Hindlimb muscle (tissue), 1 donor: ENCODE measurements at places on chromosomes 3 and 15.

- DNase-seq: no peak
Observed at GRCh38 chr3:66199089-66199473, 21.7 kb upstream of the SLC25A26 start.

GRCh38 chr15:53549697-53550305, 209.7 kb downstream of the WDR72 start:
- no peak for DNase-seq

DNA sequence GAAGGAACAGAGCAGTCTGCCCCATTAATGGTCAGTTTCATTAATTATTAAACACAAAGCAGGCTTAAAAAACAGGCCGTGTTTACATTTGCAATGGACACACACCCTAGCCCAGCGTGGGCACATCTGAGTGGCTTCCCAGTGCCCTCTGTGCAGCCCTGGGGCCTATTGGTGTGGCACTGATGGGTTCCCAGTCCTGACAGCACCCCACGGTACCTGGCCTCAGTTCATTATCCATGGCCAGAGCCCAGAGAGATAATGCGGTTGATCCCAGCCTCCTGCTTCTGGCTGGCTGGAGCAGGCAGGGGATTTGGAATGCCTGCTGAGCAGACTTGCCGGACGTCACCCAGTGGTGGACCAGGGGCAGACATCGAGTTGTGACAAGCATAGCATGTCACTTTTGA, 110.5 kb upstream of the ABHD17C start:
- DNase-seq: no peak

GRCh38 chr3:40019376-40019775, 210.0 kb downstream of the MYRIP start:
- DNase-seq: no peak

GRCh38 chr3:151165226-151165625, 37.8 kb downstream of the GPR171 start:
- no peak for DNase-seq

DNA sequence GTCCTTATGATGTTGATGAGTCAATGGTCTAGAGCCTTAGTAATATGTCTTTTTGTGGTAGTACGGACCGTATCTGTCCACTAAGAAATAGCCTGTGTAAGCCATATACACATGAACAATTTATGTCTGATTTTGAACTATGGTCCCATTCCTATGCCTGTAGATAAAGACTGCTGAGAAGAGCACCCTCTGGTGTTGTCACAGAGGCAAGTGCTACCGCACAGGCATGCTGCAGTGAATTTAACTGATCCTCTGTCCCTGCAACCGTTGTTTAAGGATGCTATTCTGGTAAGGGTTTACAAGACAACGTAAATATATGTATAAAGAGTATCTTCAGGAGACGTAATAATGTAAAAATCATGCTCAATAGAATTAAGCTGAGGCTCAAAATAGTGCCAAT, 170.7 kb downstream of the UBE3A start:
- DNase-seq: no peak

DNA sequence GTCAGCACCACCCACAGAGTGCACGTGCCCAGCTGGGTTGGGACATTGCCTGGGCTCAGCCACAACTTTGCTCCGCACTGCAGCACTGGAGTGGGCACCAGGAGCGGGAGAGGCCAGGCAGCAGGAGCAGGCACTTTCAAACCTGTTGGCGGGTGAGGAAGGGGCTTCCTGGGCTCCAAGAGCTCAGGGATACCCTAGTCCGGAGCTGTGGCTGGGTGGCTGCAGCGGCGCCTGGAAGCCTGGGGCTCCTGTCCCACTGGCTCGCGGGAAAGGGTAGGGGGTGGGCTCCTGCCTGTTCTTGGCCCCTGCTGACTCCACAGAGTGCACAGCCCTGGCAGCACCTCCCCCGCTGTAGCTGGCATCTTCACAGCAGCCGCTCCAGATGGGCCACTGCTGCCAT, 417.6 kb upstream of the RGMA start:
- DNase-seq: no peak

GRCh38 chr3:10570196-10570946, 65.0 kb upstream of the ATP2B2 start:
- DNase-seq: no peak

- no peak for DNase-seq
Observed at GRCh38 chr3:46998121-46998851, 18.8 kb downstream of the NBEAL2 start.

- DNase-seq: no peak
Observed at GRCh38 chr3:128217702-128218547, 64.6 kb downstream of the EEFSEC start.

DNA sequence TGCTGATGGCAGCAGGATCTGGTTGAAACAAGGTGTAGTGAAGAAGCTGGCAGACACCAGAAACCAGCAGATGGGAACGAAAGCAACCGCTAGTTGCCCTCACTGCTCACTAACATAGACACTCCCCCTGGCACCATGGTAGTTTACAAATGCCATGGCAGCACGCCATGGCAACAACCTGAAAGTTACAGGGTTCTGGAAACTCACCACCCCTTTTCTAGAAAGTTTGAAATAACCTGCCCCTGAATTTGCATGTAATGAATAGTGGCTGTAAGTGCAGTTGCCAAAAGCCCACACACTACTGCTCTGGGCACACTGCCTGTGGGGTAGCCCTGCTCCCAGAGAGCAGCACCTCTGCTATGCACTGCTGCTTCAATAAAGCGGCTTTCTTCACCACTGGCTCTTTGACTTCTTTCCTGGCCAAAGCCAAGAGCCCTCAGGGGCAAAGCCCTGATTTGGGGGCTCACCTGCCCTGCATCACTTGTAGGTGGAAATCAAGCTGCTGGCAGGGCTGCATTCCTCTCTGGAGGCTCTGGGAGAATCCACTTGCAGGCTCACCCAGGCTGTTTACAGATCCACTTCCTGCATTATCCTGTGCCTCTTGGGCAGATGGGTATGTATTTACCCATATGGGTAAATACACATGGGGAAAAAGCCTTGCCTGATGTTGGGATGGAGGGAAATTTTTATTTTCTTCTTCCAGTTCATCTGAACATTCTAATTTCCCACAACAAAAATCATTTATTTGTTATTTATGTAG, 2.0 kb upstream of the GP9 start:
- DNase-seq: no peak

DNA sequence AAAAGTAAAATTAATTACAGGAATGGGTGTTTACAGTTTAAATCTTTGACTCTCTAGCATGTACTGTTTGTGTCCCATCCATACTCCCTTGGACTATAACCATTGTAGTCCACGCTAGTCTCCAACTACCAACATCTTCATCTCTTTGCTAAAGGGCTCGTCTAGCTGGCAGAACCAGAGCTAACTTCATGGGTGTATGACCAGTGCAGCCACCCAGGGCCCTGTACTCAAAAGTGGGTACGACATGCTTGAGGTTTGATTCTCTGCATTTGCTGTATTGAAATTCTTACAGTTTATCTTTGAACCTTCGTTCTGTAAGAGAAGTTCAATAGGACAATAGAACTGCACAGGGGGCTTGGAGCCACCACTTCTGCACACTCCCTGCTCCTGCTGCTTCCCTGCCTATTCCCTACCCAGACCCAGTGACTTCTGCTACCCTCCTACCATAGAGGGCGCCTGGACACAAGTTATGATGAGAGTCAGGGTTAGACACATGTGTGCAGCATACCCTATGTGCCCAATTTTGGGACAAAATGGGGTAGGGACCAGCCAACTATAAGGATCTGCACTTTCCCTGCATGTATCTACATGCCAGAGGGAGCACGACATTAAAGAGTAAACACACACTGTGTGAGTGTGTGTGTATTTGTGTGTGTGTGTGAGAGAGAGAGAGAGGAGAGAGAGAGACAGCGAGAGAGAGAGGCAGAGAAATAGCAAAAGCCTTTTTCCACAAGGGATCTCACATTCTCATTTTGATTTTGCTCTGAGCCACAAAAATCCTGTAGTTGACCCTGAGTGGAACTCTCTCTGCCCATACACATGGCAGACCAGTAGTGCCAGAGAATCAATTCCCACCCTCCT, 59.0 kb upstream of the NECTIN3 start:
- no peak for DNase-seq

GRCh38 chr3:190615060-190615384, 101.1 kb downstream of the IL1RAP start:
- DNase-seq: no peak

- no peak for DNase-seq
Observed at GRCh38 chr3:196603683-196604082, 35.2 kb downstream of the FBXO45 start.

GRCh38 chr3:82891028-82891427, 1129.6 kb upstream of the GBE1 start:
- DNase-seq: no peak

DNA sequence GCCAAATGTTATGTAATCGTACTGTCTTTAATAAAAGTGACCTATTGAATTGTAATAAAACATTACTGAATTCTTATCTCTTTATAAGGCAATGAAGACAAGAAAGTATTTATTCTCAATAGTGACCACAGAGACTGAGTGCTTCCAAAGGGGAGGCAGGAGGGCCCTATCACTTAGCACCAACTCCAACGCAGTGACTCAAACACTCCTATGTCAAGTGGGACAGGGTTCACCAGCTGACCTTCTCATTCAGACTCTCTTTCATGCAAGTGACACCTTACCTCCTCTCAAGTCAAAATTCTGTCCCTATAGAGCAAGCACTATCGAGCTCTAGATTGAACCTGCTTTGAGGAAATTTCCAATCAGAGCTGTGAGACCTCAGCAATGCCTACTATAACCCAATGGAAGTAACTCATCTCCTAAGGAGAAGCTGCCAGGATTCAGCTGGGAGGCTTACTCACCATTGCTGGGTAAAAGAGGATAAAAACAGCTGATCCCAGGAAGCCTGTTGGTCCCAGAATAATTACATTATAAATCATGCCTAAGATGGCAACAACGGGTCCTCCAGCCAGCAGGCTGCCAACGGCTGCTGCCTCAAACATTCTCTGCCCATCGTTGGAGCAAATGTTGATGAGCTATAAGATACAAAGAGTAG, 35.6 kb downstream of the ABCC5 start:
- DNase-seq: no peak

GRCh38 chr3:60584250-60584649, 667.0 kb downstream of the FHIT start:
- no peak for DNase-seq

DNA sequence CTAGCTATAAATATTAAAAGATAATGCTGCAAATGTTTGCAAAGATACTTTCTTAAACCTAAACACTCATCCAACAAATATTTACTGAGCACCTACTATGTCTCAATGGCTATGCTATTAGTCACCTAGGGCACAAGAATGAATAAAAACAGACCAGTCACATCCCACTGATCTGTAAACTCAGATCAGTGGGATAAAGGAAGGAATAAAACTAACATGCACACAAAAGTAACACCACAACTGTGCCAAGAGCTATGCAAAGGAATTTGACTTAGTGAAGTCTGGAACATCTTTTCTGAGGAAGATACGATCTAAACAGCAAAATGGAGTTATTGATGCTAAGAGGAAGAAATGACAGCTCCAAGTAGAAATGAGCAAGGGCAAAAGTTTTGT, 56.6 kb downstream of the CBLB start:
- no peak for DNase-seq

GRCh38 chr3:64715211-64715982, 27.6 kb upstream of the ADAMTS9 start:
- no peak for DNase-seq

GRCh38 chr3:58371754-58372153, 39.1 kb downstream of the PXK start:
- no peak for DNase-seq

GRCh38 chr3:178558637-178559036, 22.4 kb downstream of the KCNMB2 start:
- no peak for DNase-seq
